ENCODE measurements at places on chromosomes 5 and 9. TPM values are rescaled to one million over a fixed set of nuclear protein-coding genes. Genes with fewer than 3 reads are reported as not detected.
A peak's percentile ranks its signal among the peaks of the same experiment; 100 is the strongest.

DNA sequence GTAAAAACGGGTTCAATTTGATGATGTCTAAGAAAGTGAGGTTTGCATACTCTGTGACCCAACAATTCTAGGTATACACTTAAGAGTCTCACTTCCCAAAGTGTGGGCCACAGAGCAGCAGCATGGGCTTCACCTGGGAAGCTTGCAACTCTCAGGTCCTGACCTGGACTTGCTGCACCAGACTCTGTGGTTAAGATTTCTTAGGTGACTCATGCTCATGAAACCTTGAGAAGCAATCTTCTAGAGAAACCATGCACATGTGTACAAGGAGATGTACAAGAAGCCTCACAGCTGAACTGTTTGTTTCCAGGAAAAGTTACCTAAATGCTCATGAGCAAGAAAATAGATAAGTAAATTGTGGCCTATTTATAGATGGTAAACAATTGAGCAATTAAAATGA is 30.0 kb downstream of the DNAJC21 start:
- no peak for DNase-seq

GRCh38 chr9:112711050-112711689 is 6.7 kb downstream of the INIP start:
- no peak for DNase-seq

DNA sequence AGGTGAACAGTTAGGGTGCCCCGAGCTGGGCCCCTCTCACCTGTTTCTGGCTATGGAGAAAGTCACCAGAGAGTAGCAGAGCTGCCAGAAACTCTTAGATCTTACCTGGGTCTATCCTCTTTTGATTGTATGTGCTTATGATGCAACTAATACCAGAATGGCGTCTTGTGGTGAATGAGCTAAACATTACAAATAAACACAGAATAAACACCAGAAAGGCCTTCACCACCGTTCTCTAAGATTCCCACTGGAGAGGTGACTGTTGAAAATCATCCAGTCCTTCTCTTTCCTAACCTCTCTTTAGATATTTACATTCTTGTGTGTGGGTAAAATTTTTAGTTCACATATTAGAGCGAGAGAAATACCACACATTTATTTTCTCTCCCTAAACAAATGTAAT is 241.7 kb upstream of the GAS1 start:
- DNase-seq: no peak

DNA sequence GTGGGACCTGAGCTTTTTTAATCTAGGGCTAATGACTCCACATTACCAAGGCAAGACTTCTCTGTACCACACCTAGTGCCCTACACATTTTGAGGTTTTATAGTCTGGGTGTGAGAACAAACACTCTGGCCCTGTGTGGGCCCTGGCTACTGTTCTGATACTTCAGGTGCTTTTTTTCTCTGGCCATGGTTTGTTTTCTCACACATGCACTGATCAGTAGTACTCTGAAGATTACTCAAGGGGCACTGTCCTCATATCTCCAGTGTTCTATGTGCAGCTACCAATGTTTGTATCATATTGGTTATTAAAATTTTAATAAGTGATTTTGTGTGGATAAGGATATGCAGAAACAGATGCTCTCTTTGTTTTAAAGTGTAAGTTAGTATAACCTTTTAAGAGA is 5.9 kb upstream of the C9orf40 start:
- DNase-seq: no peak

- no peak for DNase-seq
These were observed 181.3 kb downstream of the SEC61B start for GRCh38 chr9:99403371-99403770.

DNA sequence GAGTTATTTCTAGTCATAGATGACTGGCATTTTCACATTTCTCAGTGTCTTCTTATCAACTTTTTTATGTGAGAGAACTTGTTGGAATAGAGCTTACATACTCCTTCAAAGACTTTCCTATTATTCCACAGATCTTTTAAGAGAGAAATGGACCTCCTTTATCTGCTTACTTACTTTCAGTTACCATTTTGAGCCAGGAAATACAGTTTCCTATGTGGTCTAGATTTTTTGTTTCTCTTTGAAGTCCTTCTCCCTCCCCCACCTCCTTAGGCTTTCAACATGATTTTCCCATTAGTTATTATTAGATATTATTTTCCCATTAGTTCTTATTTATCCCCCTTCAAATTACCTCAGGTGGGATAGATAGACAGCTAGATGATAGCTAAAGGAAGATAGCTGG is 289.1 kb upstream of the ITGA1 start:
- no peak for DNase-seq

DNA sequence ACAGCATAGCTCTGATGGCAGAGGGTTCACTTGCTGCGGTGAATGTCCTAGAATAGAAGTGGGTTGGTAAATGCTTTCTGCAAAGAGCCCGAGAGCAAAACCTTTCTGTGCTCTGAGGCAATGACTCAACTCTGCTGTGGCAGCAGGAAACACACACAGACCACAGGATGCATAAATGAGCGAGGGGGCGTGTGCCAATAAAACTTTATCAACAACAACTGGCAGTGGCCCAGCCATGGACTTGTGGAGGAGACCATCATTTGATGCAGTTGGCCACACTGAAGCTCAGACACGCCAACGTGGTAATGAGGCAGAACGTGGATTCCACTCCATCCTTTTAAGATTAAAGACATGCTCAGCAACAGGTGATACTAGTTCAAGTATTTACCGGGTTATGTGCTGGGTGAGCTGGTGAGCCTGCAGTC is 6.8 kb downstream of the MRPL36 start:
- peak; percentile 80 for DNase-seq

GRCh38 chr5:155912291-155912690 is 414.7 kb upstream of the SGCD start:
- no peak for DNase-seq

DNA sequence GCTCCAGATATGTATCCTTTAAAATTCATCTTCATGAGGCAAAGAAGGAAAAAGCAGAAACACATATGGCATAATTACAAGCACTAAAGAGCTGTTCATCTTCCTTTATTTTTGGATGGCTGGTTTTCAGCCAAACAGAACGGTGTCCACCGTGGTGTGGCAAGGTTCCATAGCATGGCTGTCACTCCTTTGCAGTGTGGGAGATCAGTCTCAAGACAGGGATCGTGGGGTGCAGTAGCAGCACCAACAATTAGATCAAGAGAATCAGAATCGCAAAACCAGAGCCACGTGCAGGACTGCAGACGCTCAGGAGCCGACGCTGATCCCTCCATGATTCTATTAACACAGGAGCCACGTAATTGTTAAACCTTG is 79.5 kb downstream of the SEMA4D start:
- no peak for DNase-seq

Gene WNK2
- 1.2 TPM for total RNA-seq

Gene OR2V1
- not detected for total RNA-seq

Gene CBY3
- 0.51 TPM for total RNA-seq

Gene SPAG8
- 1.5 TPM for total RNA-seq

Gene ABCA1
- total RNA-seq: not detected
